ENCODE measurements at places on chromosomes 7 and 10.

DNA sequence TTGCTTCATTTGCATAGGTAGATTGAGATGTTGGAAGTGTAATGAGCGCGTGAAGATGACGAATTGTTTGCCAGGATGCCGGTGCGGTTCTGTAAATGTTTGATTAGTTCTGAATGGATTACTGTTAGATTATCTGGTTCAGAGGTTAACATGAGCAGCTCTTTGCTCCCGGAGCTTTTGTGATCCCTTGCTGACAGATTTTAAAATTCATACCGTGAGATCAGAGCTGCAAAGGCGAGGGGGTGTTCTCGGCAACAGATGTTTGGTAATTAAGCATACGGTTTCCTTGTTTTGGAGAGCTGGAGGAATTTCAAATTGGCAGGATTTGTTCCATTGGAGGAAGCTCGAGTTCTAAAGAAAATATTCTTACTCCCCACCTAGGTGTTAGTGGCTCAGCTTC is 237.8 kb upstream of the GPR26 start:
- DNase-seq = no peak

DNA sequence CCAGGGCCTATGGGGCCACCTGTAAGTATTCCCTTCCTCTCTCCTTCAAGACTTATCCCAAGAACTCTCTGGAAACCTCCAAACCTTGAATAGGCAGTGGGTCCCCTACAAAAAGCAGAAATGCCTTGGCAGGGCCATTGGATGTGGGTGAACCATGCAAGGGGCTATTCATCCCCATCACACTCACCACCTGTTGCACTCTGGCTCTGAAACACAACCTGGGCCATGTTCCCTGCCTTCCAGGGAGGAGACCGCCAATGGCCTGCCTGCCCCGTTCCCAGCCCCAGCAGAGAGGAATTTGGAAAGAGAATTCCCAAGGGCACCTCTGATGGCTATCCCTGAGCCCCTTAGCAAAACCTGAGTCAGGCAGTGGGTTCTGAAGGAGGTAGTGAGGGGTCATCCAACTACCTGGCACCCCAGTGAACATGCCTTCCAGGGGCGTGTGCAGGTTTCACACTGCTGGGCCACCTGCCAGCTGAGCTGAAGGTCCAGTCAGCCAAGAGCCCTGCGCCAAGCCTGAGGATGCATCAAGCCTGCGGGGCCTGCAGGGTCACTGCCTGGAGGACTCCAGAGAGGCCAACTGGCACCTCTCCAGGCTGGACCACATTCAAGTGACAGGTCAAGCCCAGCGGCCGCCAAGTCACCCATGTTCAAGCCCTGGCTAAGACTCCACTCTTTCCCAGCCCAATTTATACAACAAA is 101.3 kb downstream of the COL13A1 start:
- no peak for DNase-seq

GRCh38 chr10:126074291-126074690 is 177.9 kb downstream of the FANK1 start:
- DNase-seq = no peak

DNA sequence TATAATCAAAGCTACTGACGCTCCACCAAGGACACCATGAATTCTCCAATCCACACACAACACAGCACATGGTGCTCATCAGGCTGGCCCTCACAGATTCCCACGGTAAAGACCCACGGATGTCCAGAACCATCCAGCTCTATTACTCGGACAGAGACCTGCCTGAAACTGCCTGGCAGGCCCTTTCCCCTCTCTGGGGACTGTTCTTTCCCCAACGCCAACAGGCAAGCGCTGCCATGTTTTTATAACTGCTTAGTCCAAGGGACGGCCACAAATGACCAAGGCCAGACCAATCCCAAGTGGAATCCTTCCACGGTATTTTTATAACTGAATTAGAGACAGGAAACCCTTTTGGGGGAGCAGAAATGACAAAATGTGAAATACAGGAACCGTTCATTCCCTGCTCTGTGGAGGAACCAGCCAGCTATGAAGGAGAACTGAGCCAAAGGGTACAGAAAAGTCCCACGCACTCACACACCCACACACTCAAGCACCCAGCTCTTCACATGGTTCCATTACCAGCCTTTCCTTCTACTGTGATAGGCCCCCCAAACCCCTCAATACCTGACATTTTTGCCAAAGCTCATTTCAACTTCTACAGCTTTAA is 4.1 kb downstream of the PIP4K2A start:
- peak; percentile 54 for DNase-seq

DNA sequence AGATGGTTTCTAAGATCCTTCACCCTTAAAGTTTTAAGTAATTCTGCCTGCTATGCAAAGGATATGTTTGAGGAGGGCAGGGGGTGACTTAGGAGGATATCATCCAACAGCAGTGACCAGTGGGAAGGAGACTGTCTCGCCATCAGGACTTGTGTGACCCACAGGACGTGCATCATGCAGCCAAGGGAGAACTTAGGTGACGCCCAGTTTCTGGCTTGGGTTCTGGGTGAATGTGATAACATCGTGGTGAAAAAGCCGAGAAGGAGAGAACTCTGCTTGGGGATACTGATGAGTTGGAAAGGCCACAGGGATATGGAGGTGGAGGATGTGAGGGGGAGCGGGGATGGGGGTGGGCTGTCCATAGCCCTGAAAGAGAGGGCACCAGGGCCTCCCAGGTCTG is 3.8 kb downstream of the WIPI2 start:
- no peak for DNase-seq

DNA sequence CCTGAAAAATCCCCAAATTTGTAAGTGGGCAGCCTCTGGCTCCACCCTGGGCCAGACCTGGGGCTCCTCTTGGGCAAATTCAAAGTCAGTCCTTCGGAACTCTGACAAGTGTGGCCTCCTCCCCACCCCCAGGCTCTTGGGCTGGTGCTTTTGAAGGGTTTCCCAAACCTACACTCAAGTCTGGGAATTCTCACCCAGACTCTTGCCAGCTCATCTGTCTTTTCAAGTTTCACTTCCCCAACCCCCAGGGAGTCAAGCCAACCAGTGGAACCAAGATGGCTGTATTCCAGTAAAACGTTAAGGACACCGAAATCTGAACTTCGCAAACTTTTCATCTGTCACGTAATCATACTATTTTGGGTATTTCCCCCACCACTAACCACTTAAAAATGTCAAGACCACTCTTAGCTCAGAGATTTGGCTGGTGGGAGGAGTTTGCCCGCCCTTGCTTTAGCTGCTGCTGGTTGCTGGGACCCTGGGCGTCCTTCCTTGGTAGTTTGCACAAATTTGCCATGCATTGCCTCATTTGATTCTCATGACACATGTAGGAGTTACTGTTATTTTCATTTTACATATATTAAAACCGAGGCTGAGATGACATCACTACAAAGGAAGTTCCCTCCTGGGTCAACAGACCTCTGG is 1.7 kb upstream of the MYO1G start:
- DNase-seq = peak; percentile 95

DNA sequence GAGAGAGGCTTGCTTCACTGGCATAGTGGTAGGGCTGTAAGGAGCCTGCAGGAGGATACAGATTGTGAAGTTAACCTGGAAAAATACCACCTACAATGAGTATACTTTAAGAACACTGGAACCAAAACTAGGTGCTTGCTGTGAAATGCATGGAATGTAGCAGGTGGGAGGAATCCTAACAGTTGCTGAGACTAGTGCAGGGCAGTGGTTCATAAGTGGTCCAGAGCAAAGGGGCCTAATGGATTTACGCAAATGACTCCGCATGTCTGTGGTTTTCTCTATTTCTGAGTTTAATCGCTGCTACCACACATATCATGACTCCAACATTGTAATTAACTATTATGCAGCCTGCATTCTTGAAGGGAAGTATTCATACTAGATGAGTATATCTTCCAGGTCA is 218.4 kb downstream of the CHRM2 start:
- no peak for DNase-seq

- no peak for DNase-seq
Observed at GRCh38 chr7:78529392-78529791, 730.8 kb downstream of the PHTF2 start.

GRCh38 chr10:60000747-60001146 is 94.4 kb upstream of the CCDC6 start:
- DNase-seq = no peak

DNA sequence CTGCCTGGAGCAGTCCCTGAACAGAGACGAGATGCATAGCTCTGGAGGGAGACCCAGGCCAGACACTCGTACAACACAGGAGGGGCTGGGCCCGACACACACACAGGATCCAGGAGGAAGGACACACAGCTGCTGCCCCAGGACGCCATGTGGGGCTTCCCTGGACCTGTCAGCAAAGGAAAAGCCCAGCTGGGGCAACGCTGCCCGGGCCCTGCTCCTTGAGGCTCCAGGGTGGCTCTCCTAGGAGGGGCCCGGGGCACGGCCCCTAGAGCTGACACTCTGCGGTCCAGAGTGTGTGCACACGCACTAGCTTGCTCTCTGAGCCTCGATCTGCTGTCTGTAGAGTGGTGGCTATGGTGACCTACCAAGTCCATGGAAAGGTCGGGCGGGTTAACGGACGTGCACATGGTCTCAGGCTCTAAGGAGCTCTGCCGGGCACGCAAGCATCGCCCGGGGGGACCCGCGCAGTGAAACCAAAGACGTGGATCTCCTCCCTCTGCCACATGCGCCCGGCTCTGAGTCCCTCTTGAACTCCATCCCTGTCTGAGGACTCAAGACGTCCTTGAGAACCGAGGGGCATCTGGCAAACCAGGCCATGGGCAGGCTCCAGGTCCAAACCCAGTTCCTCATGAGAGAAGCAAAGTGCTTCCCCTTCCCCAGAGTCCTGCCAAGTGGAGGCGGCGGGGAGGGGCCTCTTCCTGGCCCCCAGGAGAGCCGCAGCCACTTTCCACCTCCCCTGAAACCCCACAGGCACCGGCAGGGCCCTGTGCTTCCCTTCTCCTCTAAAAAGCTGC is 279.0 kb downstream of the ELFN1 start:
- no peak for DNase-seq

DNA sequence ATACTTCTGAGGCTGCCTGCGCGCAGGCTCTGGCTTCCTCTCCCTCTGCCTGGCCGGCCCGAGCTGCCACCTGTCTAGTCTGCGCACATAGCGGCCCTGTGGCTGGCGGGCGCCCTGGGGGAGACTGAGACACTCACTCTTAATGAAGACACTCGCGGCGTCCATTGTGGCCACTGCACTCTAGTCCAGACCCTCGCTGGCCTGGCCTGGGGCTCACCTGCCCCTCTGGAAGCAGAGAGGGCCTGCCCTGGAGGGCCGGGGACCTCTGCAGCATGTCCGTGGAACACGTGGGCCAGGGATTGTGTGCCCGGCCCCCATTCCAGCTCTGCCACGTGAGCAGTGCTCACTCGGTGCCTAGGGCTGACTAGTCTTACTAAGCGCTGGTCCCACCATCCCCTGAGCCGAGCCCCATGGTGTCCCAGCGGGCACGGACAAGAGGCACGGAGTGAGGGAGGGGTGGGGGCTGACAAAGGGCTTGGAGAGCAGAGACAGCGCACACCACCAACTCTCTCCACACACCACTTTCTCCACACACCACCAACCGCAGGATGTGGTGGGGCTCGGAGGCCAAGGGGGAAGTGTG is 149.3 kb downstream of the ELFN1 start:
- DNase-seq = peak; percentile 76

DNA sequence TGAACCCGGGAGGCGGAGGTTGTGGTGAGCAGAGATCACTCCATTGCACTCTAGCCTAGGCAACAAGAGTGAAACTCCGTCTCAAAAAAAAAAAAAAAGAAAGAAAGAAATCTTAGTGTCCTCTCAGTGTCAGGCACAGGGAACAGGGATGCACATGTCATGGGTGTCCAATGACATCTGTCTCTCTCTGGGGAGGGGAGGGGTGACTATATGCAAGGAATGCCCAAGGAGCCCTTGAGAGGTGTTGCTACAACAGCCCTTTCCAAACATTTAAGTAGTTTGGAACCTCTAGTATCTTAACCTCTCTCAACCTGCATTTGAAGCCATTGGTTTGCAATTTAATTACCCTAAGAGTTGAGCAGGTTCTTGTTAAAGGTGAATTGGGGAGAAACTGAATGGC is 28.9 kb downstream of the PDLIM1 start:
- DNase-seq = no peak

DNA sequence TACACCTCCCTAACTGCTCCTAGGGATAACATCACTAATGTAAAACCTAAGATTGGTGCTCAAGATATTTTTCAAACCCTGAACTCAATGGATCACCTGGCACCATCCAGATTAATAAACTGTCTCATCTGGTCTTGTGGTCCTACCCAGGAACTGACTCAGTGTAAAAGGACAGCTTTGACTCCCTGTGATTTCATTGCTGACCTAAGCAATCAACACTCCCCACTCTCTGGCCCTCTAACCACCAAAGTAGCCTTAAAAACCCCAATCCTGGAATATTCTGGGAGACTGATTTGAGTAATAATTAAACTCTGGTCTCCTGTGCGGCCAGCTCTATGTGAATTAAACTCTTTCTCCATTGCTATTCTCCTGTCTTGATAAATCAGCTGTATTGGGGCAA is 6.2 kb upstream of the USP54 start:
- no peak for DNase-seq

GRCh38 chr10:103244666-103245271 is 918 bp upstream of the RPEL1 start:
- peak; percentile 87 for DNase-seq
